Hindlimb muscle (tissue), 1 donor: ENCODE measurements at places on chromosomes 3 and 15.

GRCh38 chr3:150372320-150372719 is 35.8 kb upstream of the TSC22D2 start:
- no peak for DNase-seq

GRCh38 chr3:31533169-31534064 is 692 bp downstream of the STT3B start:
- DNase-seq = peak; percentile 71

DNA sequence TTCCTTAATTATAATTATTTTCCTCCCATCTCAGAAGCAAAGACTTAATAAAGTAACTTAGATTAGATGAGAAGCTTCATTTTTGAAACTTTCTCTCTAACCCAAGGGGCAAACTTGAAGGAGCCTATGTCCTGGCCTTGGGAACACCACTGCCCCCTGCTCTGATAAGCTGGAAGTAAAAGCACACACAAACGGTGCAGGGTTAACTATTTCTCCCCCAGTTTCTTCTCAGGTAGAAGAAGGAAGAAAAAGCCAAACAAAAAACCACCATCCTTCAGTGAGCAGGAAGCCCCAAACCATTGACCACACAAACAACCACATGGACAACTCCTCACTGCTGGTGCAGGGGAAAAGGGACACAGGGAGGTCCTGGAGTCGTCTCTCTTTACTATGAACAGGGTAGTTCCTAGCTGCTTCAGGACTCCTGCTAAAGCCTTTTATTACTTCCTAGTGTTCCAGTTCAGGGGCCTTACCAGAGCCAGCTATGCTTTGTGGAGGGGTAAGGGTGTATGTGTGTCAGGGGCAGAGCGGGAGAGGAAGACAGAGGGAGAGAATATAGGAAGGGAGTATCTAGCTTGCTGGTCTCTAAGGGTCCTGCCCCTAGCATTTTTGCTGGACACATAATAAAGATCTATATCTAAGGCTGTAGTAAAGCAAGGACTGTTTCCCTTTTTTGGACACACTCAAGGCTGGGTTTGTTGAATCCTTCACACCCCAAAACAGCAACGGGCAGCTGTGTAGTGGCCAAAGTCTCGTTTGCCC is 94.0 kb upstream of the UMPS start:
- DNase-seq = no peak

DNA sequence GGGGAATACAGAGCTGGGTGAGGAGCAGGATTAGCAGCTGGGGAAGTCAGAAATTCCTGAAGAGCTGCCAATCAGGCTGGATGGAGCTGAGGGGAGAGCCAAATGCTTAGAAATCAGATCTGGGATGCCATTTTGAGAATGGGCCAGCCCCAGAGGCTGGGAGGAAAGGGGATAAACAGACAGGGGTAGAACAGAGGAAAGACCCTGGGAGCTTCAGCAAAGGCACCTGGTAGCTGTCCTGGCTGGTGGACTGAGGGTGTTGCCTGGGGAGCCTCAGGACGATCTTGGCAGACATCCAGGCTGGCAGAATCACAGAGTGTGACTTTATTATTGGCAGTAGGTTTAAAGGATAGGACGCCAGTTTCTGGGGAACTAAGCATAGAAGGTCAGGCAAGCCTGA is 97.8 kb downstream of the SQOR start:
- peak; percentile 41 for DNase-seq

- DNase-seq = no peak
These were observed 1144.5 kb downstream of the TUSC7 start for GRCh38 chr3:117853923-117854668.
